Head of caudate nucleus (tissue), 42 donors: ENCODE measurements at places on chromosomes 5 and 9.

DNA sequence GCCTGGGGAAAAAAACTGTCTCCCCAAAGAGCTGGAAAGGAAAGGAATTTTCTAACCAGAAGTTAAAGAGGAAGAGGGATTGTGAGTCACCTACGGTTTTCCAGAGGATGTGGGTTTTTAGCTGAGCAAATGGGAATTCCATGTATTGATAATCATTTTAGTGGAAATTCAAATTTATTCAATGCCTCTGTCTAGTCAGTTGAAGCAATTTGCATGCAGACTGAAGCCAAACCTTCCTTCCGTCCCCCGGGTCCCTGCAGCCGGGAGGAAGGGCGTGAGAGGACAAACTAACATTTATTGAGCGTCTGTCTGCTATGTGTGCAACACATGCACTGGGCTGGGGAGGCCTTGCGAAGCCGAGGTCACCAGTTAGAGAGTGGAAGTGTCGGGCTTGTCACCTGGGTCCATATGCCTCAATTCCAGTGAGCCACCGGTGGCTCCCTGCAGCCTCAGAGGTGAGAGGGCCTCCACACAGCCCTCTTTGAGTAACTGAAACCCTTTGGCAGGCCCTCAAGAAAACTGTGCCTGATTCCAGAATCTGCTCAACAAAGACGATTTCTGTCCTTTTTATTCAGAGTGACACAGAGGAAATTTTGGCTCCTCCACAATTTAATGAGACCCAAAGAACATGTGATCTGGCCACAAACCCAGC, 70.3 kb downstream of the COL27A1 start:
- no peak for DNase-seq

DNA sequence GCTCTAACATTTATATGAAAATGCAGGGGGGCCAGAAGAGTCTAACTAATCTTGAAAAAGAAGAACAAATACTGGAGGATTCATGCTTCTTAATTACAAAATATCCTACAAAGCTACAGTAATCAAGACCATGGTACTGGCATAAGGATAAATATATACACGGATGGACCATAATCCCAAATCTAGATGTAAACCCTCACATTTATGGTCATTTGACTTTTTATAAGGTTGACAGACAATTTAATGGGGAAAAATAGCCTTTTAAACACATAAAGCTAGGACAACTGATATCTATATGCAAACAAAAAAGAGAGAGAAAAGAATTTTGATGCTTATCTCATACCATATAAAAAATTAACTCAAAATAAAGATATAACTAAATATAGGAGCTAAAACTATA, 55.9 kb downstream of the YIPF5 start:
- no peak for DNase-seq

GRCh38 chr5:82641331-82642003, 363.3 kb upstream of the RPS23 start:
- peak; percentile 78 for DNase-seq

GRCh38 chr5:127409246-127409917, 108.1 kb upstream of the PRRC1 start:
- DNase-seq, result peak; percentile 39

GRCh38 chr9:34612788-34613390, 992 bp upstream of the RPP25L start:
- peak; percentile 83 for DNase-seq

GRCh38 chr5:172503925-172504700, 49.8 kb upstream of the SH3PXD2B start:
- DNase-seq, result no peak

- no peak for DNase-seq
These were observed 831.3 kb downstream of the MTRR start for GRCh38 chr5:8700222-8700621.

- no peak for DNase-seq
These were observed 181.4 kb downstream of the GDNF start for GRCh38 chr5:37658440-37658839.

- DNase-seq, result no peak
These were observed 35.1 kb downstream of the SPTAN1 start for GRCh38 chr9:128587453-128587852.

DNA sequence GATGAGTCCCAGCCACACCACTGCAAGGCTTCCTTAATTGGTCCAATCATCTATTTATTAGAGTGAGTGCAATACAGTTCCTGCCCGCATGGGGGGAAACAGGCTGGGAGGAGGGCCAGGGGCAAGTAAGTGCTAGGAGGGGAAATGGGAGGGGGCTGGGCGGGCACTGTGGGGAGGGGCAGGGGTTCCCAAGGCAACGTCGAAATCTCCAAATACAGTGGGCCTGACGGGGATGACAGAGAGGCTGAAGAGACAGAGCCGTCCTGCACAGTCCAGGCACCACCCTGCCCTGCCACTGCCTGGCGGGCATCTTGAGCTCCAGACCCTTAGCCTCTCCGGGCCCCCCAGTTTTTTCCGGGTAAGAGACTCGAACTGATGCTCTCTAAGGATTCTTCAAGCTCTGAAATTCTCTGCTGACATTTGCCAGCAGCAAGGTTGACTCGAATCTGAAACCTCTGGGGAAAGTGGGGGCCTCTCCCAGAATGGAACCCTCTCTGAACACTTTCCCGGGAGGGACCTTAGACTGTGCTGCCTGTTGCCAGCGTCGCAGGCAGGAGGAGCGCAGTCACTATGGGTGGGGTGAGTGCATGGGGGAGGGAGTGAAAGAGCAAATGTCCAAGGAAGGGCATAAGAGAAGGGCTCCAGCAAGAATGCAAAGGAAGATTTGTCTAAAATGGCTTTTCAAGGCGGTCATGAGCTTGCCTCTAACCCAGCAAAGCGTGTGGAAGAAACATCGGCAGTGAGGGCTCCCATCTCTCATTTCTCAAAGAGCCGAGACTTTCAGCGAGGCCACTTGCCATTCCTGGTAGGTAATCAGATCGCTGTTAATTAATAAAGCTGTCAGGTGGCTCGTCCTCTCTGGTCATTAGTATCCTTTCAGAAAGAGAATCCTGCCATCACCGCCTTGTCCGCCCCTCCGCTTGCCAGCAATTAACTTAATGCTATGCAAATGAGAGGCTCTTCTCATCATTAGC, 99.0 kb downstream of the GTF3C4 start:
- peak; percentile 28 for DNase-seq

GRCh38 chr5:34688015-34688810, 32.1 kb downstream of the RAI14 start:
- no peak for DNase-seq

GRCh38 chr5:142757564-142757963, 12.6 kb upstream of the ARHGAP26 start:
- no peak for DNase-seq

GRCh38 chr9:16152276-16153101, 599.6 kb downstream of the CCDC171 start:
- no peak for DNase-seq

DNA sequence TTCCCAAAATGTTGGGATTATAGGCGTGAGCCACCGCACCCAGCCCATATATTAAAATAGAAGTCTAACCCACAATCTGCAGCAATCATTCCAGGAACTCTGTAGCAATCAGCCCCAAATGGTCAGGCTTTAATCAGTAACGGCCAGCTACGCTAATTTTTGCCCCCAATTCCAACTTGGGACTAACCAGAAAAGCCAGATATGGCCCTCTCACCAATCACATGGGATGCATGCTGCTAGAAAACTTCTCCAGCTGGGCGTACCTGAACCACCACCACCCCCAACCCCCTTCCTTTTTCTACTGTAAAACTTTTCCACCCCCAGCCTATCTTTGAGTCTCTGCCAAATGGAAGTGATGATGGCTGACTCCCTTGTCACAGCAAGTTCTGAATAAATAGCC, 4.1 kb downstream of the SUSD1 start:
- DNase-seq, result no peak

DNA sequence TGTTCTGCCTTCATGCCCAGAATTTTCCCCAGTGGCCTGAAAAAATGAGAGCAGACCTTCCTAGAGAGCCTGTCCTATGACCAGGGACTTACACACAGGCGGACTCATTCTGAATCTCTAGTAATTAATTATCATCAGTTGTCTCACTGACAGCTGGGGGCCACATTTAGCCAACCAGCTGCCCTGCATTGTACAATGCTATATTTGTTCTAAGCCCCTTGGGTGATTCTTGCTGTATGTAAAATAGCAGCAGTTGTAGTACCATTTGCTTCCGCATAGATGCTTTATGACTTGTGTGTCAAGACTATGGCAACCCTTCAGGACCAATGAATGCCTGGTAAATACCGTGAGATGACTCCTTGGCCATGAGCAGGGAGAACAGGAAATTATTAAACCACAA, 415.4 kb upstream of the SEMA6A start:
- peak; percentile 46 for DNase-seq

GRCh38 chr9:83473488-83473971, 64.7 kb downstream of the FRMD3 start:
- no peak for DNase-seq

- DNase-seq, result peak; percentile 38
These were observed 1.1 kb upstream of the MAT2B start for GRCh38 chr5:163504079-163504931.

DNA sequence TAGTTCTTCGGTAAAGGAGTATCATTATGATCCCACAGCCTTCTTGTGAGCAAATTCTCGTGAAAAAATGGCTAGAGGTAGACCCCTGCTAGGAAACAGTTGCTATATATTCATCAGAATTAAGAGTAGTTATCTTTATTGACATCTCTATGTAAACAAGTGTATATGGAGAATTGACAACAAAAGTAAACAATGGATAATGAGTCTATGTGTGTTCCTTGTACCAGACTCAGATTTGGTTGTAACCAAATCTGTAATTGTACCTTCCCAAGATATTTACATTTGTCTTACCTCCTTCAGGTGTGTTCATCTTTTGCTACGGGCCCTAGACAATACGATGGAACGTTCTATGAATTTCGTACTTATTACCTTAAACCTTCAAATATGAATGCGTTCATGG, 2.1 kb downstream of the NIPSNAP3B start:
- DNase-seq, result no peak

DNA sequence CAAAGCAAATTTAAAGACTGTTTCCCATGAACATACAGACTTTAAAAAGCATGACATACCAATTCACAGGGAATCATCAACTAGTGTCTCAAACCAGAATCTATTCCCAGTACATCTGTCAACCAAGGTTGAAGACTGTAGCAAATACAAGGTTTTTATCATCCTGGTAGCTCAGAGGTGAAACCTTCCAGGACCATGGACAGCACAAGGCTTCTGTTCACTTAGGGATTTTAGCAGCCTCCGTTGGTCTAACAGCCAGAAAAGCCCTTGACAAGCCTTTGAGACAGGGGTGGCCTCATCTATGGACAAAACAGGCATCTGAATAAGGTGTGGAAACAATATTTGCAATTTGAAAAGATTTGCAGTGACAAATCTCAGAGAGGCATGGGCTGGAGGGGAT, 119.0 kb downstream of the TRIM32 start:
- no peak for DNase-seq

DNA sequence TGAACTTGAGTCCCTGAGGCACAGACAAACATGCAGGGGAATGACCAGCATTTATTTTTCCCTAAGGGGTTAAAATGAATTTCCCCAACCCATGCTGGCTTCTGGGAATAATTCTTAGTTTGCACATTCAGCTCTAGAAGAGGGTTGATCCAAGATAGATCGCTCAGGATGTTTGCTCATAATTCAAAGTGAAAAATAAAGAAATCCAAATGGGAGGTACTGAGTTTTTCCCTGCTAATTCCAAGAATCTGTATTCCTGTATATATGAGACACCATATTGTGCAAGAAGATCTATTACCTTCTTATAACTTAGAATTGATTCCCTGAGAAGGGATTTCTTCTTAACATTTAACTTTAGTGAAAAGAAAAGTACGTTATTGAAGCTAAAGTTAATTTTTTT, 96.2 kb downstream of the VCAN start:
- DNase-seq, result no peak

- no peak for DNase-seq
These were observed 4.7 kb upstream of the PANK3 start for GRCh38 chr5:168583742-168584482.

DNA sequence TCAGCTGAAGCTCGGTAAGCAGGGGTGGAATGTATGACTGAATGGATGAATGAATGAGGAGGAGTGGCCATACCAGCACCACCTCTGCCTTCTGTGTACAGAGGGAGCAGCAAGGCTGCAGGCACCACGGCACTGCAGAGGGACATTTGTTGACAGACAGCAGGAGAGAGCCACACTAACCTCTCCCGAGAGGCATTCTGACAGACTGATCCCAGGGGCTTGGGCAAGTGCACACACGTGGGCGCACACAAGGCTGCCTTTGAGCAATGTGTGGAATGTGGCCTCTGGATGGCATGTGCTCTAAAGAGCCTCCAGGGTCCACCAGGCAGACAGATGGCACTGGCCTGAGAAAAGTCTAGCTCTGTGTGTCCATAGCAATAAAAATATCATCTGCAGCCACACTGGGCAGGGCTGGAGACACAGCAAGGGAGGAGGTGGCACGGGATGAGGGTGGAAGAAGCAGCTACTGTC, 111.8 kb downstream of the ACTL7B start:
- no peak for DNase-seq

DNA sequence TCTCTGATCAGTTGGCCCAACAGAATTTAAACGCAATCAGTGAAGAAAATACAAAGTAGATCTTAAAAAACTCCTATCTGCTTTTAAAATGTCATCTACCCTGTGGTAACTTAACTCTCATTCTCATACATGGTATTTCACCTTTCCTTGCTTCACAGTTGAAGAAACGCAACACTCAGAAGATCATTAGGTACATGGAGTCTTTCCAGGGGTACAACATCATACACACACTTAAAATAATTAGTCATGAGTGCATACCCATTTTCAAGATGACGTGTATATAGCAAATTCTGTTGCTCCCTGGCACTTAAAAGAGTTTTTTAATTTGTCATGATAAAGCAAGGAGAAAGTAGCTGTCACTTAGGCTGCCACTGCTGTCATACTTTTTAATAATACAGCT, 259.9 kb downstream of the BNC2 start:
- no peak for DNase-seq

DNA sequence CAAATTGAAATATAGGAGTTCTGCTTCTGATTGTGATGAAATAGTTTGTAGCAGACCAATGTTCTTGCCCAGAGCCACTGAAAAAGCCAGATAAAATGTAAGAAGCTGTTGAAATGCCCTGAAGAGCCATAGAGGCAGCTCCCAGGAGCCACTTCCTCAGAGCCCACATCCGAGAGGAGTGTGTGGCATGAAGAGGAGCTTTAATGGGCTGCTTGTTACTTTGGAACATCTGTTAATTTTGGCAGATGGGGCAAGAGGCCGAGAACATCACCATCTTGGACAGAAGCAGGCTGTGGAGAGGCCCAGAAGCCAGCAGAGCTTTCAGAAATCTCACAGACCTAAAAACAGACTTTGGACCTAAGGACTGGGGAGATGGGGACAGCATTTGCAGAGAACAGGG, 370.8 kb downstream of the GADD45G start:
- no peak for DNase-seq
